SJSA1 (cell line): ENCODE measurements at places on chromosomes 2 and 18.

DNA sequence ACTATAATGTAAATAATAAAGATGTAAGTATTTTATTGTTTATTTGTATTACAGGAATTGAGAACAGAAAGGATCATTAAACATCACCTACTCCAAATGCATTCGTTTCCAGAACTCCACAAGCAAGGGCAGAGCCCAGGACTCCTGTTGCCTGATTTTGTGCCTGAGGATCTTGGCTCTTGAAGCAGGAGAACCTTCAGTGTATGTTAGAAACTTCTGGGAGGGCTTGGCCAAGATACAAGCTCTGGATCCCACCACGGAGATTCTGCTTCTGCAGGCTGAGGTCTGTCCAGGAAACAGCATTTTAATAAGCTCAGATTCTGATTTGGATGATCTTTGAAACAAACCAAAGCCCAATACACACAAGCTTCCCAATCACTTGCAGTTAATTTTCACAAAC is 142.4 kb upstream of the SOX11 start:
- DNase-seq: no peak

DNA sequence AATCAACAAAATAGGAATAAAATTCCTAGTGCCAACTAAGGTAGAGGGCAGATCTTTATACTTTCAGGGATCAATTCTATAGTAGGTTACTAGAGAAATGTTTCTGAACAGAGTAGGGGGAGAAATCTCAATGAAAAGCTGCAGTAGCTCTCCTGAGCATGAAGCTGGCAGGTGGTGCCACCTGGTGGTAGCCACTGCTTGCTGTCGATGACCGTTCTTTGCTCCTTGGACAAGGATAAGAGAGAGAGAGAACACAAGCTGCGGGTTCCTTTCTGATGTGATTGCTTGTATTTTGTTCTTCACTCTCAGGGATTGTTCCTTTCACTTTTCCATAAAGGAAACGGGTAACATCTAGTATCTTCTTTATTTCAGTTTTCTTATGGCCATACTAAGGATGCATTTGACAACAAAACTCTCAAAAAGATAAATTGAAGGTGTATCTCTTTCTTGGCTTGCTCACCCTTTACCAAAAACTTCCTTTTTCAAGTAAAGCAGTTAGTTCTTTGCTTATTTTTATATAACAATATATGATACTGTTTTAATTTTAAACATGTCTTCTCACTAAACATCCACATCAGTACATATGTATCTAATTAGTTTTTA is 18.6 kb upstream of the MRPL19 start:
- DNase-seq: peak; percentile 76

- no peak for DNase-seq
Measured at GRCh38 chr2:217749008-217749407, 253.8 kb downstream of the TNS1 start.

- DNase-seq: no peak
Measured at GRCh38 chr18:62919109-62919838, 203.9 kb downstream of the PHLPP1 start.

DNA sequence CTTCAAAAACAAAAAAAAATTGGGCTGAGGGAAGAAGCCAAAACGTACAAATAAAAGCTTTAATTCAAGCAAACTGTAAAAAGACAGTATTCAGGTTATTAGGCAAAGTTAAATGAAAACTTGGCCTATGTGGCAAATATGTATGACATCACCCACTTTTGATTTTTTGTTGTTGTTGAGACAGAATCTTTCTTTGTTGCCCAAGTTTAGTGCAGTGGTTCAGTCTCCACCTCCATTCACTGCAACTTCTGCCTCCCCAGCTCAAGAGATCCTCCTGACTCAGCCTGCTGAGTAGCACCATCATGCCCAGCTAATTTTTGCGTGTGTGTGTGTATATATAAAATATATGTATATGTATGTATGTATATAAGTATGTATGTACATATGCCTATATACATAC is 440.4 kb upstream of the NRXN1 start:
- DNase-seq: no peak

DNA sequence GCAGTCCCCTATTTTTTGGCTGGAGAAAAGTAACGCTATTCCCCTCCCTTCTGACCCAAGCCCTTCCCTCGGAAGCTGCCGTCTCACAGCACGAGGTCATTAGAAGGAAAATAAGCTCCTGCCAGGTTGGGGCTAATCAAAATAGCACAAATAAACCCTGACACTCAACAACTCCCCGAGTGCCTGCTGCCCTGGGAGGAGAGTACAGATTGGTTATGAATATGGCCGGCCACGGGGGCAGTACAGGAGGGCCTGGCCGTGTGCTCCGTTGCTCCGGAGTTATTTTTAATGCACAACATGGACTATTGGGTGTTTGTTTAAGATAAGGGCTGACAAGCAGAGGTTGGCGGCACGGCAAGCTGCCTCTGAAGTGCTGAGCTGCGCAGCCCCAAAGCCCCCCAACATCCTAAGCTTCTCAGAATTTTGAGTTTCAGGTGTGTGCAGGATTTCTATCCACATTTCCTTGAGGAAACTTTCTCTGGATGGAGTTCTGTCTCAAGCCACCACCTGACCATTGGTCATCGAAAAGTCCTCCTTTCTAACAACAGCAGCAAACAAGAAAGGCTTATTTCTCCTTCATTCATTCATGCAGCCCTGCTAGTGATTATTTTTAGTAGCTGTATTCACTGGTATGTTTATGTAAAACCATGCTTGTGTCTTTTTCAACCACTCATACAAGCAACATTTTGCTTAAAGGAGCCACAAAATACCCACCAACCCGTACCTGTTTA is 58.7 kb downstream of the PAX3 start:
- no peak for DNase-seq

DNA sequence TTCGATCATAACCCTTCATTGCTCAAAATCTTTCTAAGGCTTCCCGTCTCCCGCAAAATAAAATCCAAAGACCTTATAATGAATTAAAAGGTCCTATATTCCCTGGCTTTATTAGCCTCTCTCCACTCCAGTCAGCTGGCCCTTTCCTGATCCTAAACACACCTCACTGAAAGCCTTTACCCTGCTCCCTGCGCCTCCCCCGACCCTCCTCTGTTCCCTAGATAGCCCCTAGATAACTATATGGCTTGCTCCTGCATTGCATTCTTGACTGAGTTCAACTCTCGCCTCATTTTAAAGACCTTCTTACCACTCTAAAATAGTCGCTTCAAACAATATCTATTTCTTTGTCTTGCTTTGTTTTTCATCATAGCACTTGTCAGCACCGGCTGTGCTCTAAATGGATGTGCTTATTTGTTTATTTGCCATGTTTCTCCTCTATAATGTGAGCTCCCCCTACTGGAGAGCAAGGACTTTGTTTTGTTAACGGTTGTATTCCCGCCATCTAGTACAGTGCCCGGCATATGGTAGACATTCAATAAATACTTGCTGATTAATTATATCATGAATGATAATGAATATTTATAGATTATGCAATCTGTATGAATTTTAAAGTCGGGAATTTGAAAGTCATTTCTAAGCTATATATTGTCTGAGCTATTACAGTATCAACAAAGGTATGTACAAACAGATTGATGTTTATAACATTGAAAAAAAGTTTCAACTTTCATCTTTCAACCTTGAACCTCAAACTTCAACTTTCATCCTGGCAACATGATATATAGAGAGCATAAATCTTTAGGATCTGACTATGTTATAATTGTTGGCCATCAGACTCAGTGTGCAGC is 32.4 kb upstream of the VIT start:
- DNase-seq: peak; percentile 67
